ENCODE measurements at places on chromosomes 3 and 15.

- no peak for DNase-seq
Observed at GRCh38 chr3:72673011-72673771, 175.1 kb downstream of the SHQ1 start.

- no peak for DNase-seq
Observed at GRCh38 chr3:196418601-196419000, 13.6 kb downstream of the UBXN7 start.

DNA sequence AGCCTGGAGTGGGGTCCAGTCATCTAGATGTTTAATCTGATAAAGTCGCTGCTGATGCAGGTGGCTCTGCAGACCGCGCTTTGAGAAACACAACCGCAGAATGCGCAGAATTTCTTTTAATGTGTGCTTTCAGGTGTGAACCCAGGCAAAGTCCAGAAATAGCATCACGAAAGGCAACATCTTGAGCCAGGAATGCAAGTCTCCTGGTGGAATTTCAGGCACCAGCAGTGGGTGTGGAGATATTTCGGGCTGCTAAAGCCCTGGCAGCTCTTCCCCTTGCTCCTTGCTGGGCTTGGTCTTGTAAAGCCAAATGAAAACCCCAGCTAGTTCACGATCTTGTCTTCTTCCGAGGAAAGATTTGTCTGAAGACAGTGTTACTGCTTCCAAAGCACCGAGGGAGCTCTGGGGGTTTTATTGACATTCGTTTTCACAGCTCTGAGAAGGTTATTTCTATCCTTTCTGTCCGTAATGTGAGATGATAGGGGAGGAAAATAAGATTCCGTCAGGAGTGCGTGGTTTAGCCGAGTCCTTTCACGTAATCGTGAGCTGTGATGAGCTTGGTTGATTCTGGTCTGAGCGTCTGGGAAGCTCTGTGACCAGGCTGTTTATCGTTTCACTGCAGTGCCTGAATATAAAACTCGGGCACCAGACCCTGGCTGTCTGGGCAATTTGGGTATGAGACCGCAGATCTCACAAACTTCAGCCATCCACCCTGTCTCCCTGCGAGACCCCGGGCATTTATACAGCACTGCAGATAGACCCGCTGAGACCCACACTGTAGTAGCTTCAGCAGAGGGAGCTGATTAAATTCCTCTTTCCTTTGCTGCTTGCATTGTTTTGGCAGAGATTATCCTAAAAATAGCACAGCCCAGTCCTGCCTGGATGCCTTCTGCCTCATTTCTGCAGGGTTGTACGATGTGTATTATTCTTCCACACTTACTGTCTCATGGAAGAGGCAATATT, 67.0 kb upstream of the SLC25A26 start:
- no peak for DNase-seq

- DNase-seq = peak; percentile 35
Observed at GRCh38 chr3:198079771-198080520, 119.9 kb downstream of the LMLN start.

DNA sequence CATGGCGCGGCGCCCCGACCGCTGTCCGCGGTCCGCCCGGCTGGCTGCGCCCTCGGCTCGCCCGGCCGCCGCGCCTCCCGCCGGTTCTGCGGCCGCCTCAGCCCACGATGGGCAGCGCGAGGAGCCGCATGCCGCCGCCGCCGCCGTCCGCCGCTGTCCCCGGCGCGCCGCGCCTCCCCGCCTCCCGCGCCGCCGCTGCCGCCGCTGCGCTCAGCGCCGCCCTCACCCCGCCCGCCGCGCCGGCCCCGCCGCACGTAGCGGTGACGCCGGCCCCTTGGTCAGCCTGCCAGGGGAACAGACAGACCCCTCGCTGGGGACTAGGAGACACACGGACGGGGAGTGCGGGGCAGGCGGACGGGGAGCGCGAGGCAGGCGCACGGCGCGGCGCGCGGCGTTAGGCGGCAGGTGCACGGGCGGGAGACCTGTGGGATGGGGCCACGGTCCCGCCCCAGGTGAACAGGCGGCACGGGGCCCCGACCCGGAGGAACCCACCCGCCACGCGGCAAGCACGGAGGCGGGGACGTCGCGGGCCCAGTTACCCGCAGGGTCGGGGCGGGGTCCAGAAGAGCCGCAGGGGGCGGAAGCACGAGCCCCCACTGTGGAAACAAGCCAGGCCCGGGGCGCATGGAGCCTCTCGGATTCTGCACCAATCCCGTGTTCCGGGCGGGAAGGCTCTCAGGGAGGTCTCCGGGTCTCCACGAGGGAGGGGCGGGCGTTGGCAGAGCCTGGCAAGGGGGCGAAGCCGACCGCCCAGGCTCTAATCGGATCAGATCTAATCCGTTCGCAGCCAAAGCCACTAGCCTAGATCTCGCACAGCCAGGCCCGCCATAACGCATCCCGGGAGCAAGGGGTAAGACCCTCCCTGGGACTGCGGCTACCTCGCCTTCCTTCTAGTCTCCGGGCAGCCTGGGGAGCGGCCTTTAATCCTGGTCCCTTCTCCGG, at the start of gene CSPG5:
CSPG5 (minus strand) TSS at position 175 of the 942 bp plus-strand sequence; CDS start at position 3, 172 bp downstream.
- DNase-seq = peak; percentile 30

DNA sequence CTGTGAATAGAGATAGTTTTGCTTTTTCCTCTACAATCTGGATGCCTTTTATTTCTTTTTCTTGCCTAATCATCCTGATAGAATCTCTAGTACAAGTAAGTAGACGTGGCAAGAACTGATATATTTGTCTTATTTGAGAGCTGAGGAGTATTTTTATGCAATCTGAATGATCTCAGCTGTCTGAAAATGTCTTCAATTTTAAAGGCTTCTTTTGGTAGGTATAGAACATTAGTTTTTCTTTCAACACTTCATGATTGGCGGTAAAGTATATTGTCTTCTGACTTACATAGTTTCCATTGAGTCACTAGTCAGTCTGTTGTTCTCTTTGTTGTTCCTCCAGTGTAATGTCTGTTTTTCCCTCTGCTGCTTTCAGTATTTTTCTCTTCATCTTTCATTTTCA, 31.3 kb downstream of the MGA start:
- DNase-seq = no peak

DNA sequence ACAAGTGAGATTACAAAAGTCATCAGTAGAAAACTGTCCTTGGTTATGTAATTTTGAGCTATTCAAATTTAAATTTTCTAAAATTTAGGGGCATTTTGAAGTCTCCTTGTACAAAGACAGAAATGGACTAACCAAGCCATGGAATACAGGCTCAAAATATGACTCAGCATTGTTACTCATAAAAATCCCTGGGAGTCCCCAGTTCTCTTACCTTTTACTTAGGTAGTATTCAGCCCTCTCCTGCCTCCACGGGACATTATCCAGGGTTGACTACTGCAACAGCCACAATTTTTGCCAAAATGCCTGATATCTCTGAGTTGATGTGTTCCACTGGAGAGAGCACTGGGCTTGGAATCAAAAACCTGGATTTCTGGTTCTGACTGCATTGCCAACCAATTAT, 25.0 kb downstream of the CLDN18 start:
- no peak for DNase-seq

- DNase-seq = no peak
Observed at GRCh38 chr3:29347412-29347811, 66.5 kb downstream of the RBMS3 start.

DNA sequence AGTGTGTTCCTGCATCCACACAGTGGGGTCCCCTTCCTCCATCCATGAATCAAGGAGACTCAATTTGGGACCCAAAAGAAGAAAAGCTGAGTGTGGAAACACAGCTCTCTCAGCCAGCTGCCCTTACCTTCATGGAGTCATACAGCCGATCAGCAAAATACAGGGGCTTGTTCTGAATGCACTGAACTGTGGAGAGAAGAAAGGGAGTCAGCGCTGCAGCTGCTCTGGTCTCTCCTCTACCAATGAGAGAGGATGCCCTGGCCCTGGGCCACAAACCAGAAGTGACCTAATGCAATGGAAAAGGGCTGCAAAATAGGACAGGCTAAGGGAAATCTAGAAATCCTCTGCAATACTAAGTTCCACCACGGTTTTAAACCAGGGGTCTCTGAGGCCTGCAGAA, 46.7 kb downstream of the ANXA2 start:
- DNase-seq = no peak

DNA sequence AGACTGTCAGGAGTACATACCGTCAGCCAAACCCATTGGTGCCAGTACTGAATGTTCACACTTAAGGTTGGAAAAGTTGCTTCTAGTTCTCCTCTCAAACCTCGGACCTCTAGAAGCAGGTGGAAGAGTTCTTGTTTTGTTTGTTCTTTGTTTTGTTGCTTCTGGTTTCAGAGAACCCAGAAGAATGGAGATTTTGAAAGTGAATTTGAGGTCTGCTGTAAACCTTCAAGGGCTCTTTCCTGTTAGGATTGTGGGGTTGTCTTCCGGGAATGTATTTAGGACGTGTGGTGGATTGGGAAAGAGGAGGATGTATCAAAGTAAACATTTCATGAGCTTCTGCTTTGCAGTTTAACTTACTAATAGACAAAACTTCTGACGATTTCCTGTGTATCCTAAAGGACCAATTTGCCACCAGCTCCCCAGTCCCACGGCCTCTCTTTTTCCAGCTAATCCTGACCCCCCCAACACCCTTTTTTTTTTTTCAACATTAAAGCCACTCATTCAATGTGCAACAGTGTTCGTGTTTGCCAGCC, 50.3 kb downstream of the FILIP1L start:
- DNase-seq = no peak

- DNase-seq = no peak
Observed at GRCh38 chr3:72892081-72892775, 4.4 kb downstream of the GXYLT2 start.

DNA sequence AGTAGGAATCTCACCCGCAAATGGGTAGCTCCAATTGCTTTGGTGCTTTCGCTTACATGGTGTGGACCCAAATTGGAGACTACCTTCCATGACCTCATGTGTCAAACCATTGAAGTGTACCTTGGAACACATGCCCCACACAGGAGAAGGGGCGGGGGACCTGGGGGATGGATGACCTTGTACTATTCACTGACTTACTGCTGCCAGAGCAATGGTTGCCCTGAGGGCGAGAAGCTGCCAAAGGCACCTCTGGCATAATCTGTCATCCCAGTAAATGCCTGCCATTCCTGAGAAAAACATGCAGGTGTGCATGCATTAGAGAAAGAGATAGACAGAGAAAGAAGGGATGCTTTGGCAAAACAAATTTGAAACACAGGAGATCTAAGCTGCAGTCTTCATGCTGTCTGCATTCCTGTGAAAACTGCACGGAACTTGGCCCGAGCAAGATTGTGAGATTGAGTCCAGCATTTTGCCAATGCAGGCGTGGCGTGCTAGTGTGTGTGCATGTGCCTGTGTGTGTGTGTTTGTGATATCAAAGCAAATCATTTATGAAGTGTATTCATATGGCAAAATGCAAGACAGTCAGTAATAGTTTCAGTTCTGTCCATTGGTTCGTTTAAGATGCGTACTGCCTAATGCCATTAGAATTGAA, 219.5 kb upstream of the MDFIC2 start:
- DNase-seq = no peak

- no peak for DNase-seq
Observed at GRCh38 chr15:59053482-59053881, 51.5 kb upstream of the CCNB2 start.

DNA sequence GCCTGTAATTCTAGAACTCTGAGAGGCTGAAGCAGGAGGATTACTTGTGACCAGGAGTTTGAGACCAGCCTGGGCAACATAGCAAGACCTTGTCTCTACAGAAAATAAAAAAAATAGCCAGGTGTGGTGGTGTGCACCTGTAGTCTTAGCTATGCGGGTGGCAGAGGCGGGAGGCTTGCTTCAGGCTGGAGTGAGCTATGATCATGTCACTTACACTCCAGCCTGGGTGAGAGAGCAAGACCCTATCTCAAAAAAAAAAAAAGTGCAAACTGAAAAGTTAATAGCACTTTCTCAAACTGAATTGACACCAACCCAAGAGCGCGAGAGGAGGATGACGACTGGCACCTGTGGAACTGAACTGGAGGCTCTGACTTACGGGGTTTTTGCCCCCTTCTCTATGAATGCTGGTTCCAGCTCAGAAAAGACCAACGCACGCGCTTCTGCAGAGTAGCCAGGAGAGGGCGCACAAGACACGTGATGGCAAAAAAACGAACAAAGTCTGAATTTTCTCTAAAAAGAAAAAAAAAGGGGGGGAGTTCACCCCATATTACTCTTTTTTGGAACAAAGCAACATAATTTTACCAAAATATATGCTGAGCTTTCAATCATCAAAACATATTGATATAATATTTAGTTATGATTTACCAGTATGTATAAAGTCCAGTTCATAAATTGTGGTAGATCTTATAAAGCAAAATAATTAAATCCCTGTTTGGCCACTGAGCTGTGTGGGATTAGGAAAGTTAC, 23.7 kb downstream of the CFAP92 start:
- DNase-seq = peak; percentile 53

GRCh38 chr3:29594261-29594660, 313.4 kb downstream of the RBMS3 start:
- DNase-seq = no peak

GRCh38 chr3:5330152-5330810, 142.8 kb downstream of the EDEM1 start:
- no peak for DNase-seq

GRCh38 chr15:101502572-101503295, 13.2 kb upstream of the PCSK6 start:
- DNase-seq = no peak

GRCh38 chr3:126314790-126315658, 42.2 kb downstream of the KLF15 start:
- DNase-seq = no peak

GRCh38 chr3:57556459-57557084, 498 bp downstream of the PDE12 start:
- DNase-seq = no peak

DNA sequence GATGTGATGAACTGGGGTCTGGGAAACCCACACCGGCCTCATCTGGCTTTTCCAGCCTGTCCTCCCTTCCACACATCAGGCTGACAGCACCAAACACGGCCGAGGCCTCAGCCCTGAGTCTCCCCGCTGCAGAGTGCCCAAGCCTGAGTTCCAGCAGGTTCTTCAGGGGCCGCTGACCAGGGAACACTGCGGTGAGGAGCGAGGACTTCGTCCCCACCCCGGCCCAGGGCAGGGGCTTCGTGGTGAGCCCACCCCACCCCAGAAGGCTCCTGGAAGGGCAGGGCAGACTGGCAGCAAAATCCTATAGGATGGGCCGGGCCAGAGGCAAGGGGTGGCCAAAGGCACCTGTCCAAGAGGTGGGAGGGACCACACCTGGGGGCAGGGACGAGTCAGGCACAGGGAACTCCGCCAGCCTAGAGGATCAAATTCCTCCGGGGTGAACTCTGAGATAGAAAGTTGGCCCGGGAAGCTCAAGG, at the start of gene SLC51A:
SLC51A (plus strand) TSS at position 446 of the 476 bp plus-strand sequence. CDS start 179 bp downstream, outside the sequence.
- DNase-seq = no peak

DNA sequence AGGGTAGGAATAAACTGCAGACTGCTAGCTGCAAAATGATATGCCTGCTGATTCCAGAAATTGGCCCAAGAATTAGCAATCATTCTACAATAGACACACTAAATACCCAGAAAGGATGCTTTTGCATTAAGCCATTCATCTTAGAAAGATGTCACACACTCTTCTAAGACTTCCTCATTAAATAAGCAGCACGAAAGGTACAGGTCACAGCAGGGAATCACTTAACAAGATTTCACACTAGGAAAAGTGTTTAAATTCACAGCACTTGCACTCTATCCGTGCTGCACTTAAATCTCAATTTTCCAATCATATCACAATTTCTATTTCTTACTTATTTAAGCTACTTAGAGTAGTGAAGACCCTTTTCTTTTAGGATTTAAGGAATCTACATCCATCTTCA, 372.8 kb upstream of the CBLB start:
- DNase-seq = no peak
